ENCODE measurements at places on chromosomes 5 and 9.

GRCh38 chr9:20478786-20479185 is 143.5 kb downstream of the MLLT3 start:
- H3K36me3 ChIP-seq: no peaks in the 10 kb centered on the region
- H3K27me3 ChIP-seq: no peaks in the 10 kb centered on the region
- H3K4me1 ChIP-seq: no peaks in the 10 kb centered on the region
- DNase-seq: no peak

GRCh38 chr9:113223963-113224362 is 2.6 kb downstream of the SLC31A1 start:
- DNase-seq: no peak
- H3K27me3 ChIP-seq: no peaks in the 10 kb centered on the region
- H3K4me1 ChIP-seq: peaks cover 20% of the 10 kb centered on the region
- peaks cover 6% of the 10 kb centered on the region for H3K36me3 ChIP-seq
- no peak overlapping the region for H3K4me3 ChIP-seq
- H3K27ac ChIP-seq: no peak overlapping the region

DNA sequence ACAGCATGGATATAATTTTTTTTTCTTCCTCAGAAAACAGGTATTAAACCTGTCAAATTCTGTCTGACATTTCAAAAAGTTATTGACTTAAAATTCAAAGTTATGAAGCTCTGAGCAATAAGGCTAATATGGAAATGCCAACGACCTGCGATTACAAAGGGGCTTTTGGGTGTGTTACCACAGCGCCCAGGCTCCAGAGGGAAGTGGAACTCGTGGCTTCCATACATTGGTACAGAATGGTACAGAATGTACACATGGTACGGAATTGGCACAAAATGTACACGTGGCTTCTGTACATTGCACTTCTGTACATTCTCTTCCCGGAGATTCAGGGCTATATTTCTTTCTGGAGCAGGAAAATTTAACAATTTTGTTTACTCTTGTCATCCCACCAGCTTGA is 225.1 kb upstream of the TBCA start:
- no peaks in the 10 kb centered on the region for H3K4me1 ChIP-seq
- peaks cover 25% of the 10 kb centered on the region for H3K36me3 ChIP-seq
- no peak overlapping the region for H3K4me3 ChIP-seq
- H3K27me3 ChIP-seq: no peaks in the 10 kb centered on the region

DNA sequence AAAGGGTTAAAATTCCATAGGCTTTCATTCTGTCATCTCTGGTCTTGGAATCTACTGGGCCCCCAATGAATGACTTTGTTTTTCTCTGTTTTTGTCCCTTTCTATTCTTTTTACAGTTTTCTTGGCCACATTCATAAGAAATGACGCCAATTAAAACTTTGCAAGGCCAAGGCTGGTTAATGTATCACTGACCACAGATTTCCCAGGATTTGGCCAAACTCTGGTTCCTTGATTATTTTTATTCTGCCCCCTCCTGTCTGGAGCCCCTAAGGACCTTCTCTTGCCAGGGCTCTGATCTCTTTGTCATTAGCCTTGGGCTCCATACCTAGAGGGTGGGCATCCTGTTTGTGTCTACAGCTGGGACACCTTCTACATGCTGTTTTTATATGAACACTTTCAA is 388.9 kb upstream of the PAPPA start:
- no peak overlapping the region for H3K27ac ChIP-seq
- no peaks in the 10 kb centered on the region for H3K36me3 ChIP-seq
- no peak for DNase-seq

DNA sequence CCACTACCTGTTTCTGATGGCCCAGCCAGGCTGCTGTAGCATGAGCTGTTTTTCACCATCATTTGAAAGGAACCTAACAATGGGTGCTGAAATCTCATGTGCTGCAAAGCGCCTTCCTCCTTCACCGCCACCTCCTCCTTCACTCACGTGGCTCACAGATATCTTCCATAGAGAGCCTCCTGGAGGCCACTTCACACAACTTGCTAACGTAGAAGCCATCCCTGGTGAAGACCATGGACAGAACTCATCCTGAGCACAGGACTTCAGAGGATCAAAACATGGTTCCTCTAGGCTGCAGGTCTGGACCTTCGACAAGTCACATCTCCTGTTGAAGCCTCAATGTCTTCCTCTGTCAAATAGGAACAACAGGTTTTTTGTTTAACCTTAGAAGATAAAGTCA is 155.5 kb upstream of the RAD23B start:
- H3K36me3 ChIP-seq: no peaks in the 10 kb centered on the region
- no peaks in the 10 kb centered on the region for H3K4me1 ChIP-seq
- H3K27me3 ChIP-seq: no peaks in the 10 kb centered on the region
- H3K27ac ChIP-seq: no peak overlapping the region
- H3K4me3 ChIP-seq: no peak overlapping the region

DNA sequence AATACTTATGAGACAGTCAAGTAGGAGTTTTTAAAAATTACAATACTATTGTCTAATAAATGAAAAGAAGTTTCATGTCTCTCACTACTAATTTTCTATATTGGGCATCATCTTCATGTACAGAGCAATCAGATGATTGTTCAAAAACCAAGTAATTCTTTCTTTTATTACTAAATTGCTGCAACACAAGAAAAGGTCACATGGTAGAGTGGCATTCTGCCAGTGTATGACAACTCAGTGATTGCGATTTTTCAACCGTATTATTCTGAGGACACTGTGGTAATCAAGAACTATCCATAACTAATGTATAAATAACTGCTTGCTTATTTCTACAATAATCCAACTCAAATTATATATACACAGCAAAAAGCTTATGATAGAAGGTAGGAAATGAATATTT is 96.7 kb upstream of the GRHPR start:
- H3K36me3 ChIP-seq: no peaks in the 10 kb centered on the region
- H3K27me3 ChIP-seq: no peaks in the 10 kb centered on the region
- H3K27ac ChIP-seq: no peak overlapping the region
- no peak for DNase-seq

Measured in left lung (tissue), 14 donors.